ENCODE measurements at places on chromosomes 12 and 14.

- DNase-seq: no peak
These were observed 48.4 kb downstream of the ATL1 start for GRCh38 chr14:50608302-50608851.

GRCh38 chr12:131759176-131759575 lies 48.3 kb downstream of the SFSWAP start:
- DNase-seq: no peak

GRCh38 chr14:89550821-89551220 lies 133.8 kb upstream of the FOXN3 start:
- no peak for DNase-seq

DNA sequence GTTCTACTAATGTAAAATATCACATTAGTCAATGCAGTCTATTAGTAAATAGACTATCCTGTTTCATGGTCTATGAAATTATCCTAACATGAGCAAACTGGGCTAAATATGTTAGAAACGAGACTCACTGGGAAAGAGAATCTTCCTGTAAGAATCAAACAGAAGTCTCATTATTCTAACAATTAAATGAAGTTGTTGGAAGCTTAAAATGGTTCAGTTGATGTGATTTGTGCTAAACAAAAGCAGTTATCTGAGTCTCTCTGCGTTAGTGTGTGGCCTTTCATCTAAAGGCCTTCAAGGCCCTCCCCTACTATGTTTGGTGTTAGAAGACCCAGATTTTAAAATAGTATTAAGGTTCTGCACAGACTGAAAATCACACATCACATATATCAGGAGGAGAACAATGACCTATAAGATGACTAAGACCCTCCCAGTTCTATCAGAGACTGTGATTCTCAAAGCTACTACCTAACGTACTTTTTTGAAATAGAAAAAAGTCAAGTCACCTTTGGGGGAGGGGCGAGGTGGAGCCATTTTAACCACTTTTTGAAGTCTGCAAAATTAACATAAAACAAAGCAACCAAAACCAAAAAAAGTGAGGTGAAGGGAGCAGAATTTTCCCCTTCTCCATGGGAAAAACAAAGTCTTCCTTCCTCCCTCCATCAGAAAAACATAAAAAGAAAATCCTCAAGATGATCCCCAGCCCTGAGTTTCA lies 82.3 kb downstream of the DENND5B start:
- DNase-seq: no peak

DNA sequence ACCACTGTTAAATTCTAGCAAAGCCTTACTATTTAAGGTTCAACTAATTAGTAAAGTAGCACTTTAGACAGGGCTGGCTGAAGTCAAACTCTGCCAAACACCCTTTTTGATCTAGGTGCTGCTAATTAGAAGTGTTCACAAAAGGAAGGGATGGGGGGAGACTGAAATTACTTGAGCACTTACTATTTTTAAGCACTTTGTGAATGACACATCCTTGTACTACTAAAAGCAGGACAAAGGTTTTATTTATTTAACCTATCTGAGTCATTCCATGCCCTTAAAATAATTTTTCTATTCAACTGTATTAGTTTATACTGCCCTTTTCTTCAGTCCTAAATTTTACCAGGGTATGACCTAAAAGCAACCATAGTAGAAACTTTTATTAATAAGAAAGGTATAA lies 20.1 kb downstream of the MBIP start:
- DNase-seq: no peak

DNA sequence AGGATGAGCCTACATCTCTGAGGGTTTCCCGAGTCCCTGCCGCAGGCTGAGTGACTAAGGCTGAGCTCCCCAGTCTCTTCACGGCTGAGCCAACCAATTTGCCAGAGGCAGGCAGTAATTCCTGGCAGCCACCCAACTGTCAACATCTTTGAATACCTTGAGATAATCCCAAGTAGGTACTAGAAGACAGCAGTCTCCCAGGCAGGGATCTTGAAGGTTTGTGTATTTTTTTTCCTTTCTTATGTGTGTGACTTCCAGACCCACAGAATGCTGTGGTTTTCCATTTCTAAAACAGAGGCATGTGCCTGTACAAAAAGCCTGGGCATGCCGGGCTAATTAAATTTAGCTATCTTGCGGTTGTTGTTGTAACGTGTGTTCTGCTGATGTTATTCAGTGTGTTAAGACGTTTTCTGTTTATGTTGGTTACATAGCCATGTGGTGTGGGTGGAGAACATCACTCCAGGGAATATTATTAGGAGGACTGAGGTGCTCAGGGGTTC lies 155.5 kb downstream of the ANO2 start:
- DNase-seq: no peak
